ENCODE measurements at places on chromosomes 7 and 10.

- DNase-seq: no peak
Measured at GRCh38 chr7:137421366-137421765, 77.8 kb upstream of the PTN start.

GRCh38 chr7:74355091-74355490, 65.9 kb downstream of the CLIP2 start:
- no peak for DNase-seq

GRCh38 chr10:132133005-132133404, 53.7 kb upstream of the DPYSL4 start:
- peak; percentile 71 for DNase-seq

DNA sequence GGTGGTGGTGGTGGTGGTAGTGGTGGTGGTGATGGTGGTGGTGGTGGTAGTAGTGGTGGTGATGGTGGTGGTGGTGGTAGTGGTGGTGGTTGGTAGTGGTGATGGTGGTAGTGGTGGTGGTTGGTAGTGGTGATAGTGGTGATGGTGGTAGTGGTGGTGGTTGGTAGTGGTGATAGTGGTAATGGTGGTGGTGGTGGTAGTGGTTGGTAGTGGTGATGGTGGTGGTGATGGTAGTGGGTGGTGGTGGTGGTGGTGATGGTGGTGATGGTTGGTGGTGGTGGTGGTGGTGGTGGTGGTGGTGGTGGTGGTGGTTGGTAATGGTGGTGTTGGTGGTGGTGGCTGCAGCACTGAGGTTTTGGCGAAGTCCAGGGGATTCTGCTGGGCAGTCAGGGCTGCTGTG, 58.5 kb downstream of the TMEM130 start:
- DNase-seq: no peak

DNA sequence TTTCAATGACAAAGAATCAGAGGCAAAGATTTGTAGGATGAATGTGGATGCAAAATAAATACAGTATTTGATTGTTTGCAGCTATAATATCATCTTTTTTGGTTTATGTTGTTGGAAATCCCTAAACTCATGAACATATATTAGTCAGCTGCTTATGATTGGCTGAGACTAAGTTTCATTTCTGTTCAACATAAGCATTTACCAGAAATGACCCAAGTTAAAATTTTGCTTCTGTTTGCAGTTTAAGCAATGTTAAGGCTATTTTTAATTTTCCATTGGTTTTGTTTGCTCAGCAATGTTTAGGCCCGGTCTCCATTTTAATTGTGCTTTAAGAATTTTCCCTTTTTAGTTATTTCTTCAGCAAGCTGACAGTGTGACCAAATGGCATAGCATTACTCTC, 22.0 kb downstream of the GIMAP6 start:
- DNase-seq: no peak

DNA sequence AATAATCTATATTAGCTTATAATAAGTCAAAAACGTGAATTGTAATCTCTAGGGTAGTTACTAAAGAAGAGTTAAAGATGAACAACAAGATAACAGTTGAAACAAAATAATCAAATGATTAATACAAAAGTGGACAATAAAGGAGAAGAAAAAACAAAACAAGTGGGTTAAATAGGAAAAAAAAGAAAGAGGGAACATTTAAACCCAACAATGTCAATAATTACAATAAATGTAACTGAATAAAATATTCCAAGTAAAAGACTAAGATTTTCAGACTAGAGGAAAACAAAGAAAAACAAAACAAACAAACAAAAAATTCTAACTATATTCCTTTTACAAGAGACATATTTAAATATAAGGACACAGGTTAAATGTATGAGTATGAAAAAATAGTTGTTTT, 38.0 kb upstream of the ZEB1 start:
- no peak for DNase-seq

- no peak for DNase-seq
Measured at GRCh38 chr7:122692769-122693309, 6.1 kb downstream of the RNF133 start.

GRCh38 chr10:72077275-72077990, 10.9 kb downstream of the SPOCK2 start:
- no peak for DNase-seq

DNA sequence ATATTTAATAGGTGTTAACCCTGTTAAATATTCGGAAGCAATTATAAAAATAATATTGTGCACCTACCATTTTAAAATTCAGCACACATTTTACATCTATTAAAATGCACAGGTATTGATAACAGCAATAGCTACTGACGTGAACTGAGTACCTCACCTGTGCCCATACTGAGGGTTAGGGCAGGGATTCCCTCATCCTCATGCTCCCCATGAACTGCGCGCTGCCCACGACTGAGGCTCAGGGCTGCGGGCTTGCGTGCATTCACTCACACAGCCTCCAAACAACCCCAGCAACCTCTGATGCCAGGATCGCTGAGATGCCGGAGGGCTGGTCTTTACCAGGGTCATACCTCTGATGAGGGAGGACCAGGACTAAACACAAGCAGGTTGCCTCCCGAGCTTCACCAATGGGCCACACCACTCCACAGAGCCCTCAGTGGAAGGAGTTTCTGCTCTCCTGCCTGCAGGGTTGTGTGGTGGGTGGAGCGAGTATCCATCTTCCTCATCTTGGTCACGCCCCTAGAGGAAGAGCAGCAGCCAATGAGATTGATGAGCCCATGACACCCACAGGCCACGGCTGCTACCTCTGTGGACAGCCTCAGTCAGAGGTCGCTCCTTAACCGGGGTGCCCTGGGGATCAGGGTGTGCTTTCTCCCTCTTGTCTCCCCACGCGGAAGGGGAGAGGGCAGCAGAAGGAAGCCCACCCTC, 478.3 kb downstream of the TNS3 start:
- DNase-seq: no peak

- DNase-seq: no peak
Measured at GRCh38 chr7:147509541-147510200, 1080.9 kb upstream of the C7orf33 start.

GRCh38 chr7:16801111-16801542, 3.7 kb downstream of the AGR2 start:
- no peak for DNase-seq

GRCh38 chr7:98051118-98051744, 55.4 kb upstream of the LMTK2 start:
- peak; percentile 77 for DNase-seq

DNA sequence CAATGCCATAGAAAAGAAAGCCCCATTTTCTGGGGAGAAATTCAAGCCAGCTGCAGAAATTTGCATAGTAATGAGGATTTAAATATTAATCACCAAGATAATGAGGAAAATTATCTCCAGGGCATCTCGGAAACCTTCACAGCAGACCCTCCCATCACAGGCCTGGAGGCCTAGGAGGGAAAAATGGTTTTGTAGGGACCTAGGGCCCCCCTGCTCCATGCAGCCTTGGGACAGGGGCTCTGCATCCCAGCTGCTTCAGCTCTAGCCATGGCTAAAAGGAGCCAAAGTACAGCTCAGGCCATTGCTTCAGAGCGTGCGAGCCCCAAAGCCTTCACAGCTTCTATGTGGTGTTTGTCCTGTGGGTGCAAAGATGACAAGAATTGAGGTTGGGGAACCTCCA, 46.6 kb upstream of the VOPP1 start:
- DNase-seq: no peak

- DNase-seq: no peak
Measured at GRCh38 chr7:96041171-96041570, 268.8 kb downstream of the DYNC1I1 start.

- no peak for DNase-seq
Measured at GRCh38 chr7:27873981-27874957, 134.3 kb downstream of the TAX1BP1 start.

- DNase-seq: peak; percentile 87
Measured at GRCh38 chr10:68231106-68231816, 652 bp downstream of the ATOH7 start.

GRCh38 chr7:25669281-25669781, 441.0 kb upstream of the NPVF start:
- DNase-seq: no peak

DNA sequence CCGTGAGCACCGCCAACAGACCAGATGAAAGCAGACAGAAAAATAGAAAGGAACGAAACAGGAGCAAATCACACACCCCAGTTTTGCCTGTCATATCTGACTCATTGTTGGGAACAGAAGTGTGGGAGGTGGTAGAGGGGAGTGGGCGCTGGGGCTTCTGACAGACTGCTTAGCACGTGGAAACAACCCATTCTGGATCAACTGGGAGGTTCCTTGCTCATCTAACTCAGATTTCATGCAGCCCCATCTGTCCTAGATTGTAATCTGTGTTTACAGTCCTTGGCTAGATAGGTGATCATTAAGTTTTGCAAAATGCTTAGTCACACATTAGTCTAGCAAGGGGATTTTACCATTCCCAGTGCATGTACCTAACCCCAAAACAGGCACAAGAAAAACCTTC, 154.1 kb downstream of the NRP1 start:
- DNase-seq: no peak

- DNase-seq: no peak
Measured at GRCh38 chr7:29924006-29924405, 65.6 kb downstream of the SCRN1 start.

- no peak for DNase-seq
Measured at GRCh38 chr10:78524941-78525340, 491.3 kb downstream of the RPS24 start.

- no peak for DNase-seq
Measured at GRCh38 chr7:7251742-7252141, 69.4 kb downstream of the C1GALT1 start.

- no peak for DNase-seq
Measured at GRCh38 chr10:89946106-89946505, 244.7 kb downstream of the KIF20B start.

DNA sequence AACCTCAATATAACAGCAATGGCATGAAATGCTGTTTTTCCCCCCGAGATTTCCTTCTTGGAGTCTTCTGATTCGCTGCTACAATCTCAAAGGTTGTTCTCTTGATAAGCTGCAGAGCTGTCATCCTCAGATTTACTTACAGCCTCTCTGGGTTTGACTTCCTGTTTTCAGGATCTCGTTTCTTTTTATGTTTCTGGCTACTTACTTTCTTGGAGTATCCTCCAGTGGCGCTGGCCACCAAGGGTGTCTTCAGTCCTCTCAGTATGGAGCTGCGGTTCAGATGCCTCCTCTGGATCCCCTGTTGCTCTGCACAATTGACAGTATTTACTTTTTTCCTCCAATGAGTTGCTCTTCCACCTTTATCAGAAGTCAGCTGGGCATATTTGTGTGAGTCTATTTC, 152.0 kb upstream of the TMEM72 start:
- DNase-seq: no peak

GRCh38 chr10:14416308-14416700, 85.6 kb upstream of the FRMD4A start:
- DNase-seq: no peak

DNA sequence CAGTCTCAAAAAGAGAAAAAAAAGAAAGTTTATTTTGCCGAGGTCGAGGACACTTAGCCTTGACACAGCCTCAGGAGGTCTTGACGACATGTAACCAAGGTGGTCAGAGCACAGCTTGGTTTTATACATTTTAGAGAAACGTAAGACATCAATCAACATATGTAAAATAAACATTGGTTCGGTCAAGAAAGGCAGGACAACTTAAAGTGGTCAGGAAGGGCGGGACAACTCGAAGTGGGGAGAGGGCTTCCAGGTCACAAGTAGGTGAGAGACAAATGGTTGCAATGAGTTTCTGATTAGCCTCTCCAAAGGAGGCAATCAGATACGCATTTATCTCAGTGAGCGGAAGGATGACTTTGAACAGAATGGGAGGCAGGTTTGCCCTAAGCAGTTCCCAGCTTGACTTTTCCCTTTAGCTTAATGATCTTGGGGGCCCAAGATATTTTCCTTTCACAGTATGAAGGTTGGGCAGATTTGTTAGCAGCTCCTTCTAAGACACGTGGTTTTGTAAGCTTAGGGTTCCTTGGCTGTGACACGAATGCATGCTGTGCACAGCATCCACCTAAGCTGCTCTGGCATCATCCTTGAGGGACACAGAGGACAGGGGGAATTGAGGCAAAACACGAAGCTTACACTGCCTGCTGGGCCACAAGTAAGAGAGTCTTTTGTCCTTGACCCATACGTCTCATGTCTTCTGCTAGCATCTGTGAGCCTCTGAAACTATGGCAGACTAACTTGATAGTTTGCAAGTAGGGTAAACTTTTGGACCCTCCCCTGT, 3.3 kb upstream of the VDAC2 start:
- DNase-seq: no peak

DNA sequence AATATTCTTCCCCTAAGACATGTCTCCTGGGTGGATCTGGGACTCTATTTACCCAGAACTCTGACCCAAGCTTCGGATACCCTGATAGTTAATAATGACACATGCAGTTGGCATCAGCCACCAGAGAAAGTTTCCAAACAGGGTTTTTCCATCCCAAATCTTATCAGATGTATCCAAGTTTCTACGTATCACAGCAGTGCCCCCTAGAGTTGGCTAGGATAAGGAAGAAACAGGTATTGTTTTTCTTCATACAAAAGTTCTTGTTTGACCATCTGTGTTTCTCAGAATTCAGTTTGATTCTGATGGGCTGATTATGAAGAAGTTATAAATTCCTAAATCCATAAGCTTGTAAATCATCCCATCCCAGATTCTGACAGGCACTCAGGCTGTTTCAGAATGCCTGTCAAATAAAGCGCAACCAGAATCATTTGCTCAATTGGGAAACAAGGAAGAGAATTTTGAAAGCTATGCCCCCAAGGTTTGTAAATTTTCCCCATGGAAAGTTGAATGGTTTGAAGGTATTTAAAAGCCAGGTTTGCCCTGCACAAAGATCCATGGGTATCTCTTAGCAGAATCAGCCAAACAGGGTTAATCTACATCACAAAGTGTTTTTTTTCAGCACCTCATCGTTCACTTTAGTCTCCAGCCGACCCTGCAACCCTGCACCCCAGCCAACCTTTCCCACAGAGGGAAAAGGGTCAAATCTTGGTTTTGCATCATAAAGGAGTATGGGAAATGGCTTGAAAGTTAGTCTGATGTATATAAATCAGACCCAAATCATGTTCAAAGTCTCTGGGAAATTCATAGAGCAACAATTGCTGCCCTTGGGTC, 47.4 kb downstream of the NRAP start:
- DNase-seq: no peak

DNA sequence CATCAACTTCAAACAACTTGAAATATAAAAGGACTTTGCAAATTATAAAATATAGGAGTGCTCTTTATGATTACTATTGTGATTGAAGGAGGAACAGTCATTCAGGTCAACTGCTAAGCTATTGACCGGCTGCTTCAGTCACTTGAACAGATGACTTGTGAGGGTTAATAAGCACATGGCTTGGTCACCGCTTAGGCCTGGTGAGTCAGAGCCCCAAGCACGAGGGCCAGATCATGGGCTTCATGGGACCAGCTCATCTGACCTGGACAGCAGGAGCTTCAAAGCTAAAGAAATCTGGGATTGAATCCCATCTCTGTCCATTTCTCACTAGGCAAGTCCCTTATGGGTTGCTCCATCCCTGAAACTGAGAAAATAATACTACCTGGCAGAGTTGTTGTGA, 60.4 kb upstream of the ADO start:
- no peak for DNase-seq

GRCh38 chr10:100996678-100997359, 2.8 kb upstream of the LZTS2 start:
- no peak for DNase-seq

- DNase-seq: no peak
Measured at GRCh38 chr7:55053651-55054571, 35.1 kb downstream of the EGFR start.

All from left lung (tissue), 14 donors.